Activated CD4-positive, alpha-beta T cell treated with anti-CD3 and anti-CD28 coated beads, Interleukin-2, amount 50 U/mL, for 24 hours (primary cell): ENCODE measurements at places on chromosomes 3 and 15.

- DNase-seq: no peak
Observed at GRCh38 chr15:76289582-76289981, 21.7 kb downstream of the ETFA start.

DNA sequence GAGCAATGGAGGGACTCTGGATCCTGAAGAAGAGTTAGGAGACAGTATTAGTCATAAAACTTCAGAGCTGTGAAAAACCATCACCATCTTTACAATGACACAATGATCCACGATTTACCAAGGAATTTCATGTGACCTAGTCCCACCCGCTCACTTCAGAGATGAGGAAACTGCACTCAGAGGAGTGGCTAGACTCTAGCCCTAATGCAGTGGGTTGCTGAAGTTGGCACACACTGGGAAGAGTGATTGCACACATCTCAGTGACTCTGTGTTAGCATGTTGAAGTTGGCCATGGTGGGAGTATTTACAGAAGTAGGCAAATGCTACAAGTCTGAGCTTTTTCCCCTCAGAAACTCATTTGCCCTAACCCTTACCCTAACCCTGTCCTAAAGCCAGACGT is 35.2 kb upstream of the SPATA12 start:
- no peak for DNase-seq

DNA sequence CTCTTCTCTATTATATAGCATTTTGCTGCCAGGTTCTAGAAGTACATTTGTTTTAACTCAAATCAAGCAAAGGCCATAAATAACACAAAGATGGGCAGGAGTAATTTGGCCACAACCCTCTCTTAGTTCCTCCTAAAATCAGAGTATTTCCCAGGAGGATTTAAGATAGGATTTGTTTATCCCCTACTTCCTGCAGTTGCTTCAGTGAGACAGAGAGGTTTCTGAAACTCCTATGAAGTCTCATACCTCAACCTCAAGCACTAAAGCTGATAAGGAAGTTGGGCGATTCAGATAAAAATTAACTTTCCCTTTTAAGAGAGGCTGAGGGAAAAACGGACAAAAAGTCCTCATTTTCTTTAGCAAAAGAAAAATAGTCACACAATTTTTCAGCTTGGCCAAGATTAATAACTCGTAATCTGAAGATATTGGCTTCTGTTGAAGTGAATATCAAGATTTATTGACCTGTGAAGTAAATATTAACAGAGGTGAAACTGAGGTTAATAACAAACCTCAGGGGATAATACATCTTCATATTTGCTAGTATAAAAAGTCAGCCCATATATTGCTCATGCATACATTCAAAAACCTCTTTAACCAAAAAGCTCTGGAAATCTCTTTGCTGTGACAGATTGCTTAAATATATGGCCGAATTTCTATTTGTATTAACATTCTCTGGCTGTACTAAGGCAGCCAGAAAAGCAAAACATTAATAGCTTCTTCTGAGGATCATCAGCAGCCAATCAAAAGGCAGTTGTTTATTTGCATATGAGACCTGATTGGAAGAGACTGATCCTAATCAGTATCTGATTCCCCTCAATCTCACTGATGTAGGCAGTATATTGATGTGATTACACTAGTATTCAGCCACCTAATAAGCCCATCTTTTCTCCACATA is 90.6 kb upstream of the GADL1 start:
- DNase-seq: no peak

- no peak for DNase-seq
Observed at GRCh38 chr15:87489902-87490665, 766.5 kb downstream of the NTRK3 start.

DNA sequence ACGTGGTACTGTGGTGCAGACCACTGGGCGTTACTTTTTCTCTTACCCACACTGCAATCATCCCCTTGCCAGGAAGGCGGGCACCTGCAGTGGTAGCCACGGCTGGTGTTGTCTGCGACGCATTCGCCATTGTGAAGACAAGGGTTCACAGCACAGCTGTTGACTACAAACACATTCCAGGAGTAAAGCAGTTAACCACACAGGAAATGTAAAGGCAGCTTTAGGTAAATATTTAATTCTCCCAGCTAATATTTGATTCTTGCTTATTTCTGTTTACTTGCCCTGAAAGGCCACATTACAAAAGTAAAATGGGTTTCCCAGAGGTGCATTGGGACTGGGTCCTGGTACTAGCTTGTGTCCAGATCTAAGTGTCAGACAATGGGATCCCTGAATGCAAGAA is 45.4 kb downstream of the HEG1 start:
- no peak for DNase-seq

DNA sequence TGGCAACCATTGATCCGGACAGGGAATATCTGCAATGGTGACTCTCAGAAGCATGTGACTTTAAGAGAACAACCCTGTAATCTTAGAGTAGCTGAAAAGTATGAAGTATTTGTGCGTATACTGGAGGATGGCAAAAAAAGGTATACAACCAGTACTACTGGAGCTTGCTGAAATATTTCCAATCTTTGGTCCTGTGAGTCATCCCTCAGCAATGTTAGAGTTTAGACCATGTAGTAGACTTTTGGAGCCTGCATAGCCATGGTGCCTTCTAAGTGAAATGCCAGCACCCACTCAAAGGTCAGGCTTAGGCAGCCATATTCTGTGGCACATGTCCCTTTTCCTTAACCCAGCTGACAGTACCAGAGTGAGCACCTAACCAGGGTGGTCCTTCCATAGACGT is 429.4 kb downstream of the NTRK3 start:
- no peak for DNase-seq

- DNase-seq: no peak
Observed at GRCh38 chr3:174243171-174243570, 616.0 kb upstream of the NAALADL2 start.

- DNase-seq: no peak
Observed at GRCh38 chr3:192215-192929, 4.2 kb upstream of the CHL1 start.

- no peak for DNase-seq
Observed at GRCh38 chr3:5162102-5162501, 25.4 kb upstream of the EDEM1 start.

GRCh38 chr3:127753898-127754410 is 68.4 kb downstream of the MGLL start:
- no peak for DNase-seq

GRCh38 chr3:55902221-55902900 is 415.3 kb upstream of the WNT5A start:
- DNase-seq: no peak

DNA sequence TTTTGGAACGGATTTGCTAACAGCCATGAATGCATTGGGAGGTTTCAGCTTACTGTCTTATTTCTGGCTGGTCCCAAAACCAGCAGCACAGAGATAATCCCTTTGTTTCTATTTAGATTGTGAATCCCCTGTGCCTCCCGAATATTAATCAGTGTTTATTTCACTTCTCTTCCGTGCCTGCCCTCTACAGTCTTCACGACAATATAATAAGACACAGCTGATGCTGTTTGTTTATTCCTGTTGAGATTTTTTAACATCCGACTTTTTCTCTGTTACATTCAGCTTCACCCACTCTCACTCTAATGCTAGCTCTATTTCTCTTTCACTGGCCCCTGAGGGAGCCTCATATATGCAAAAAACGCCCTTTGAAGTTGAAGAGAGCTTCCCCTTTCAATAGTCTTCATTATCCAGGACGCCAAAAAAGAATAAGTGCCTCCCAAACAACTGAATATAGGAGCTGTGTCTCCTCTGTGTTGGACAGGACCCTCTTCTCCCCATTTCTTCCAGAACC is 995.3 kb downstream of the ROBO2 start:
- no peak for DNase-seq

- no peak for DNase-seq
Observed at GRCh38 chr3:14305324-14305723, 97.1 kb upstream of the SLC6A6 start.

DNA sequence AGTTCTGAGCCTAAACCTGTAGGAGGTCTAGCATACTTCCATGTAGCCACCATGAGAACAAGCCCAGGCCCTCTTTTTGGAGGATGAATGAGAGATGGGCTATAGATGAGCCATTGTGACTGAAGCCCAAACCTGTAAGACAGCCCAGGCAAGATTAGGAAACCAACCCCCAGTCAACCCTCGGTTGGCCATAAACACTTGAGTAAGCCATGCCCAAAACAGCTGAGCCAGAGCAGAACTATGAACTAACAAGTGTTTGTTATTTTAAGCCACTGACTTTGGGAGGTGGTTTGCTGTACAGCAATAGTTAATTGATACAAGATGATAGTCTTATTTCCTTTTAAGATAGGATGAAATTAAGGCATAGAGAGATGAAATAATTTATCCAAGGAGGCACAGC is 12.4 kb upstream of the CPNE4 start:
- no peak for DNase-seq

- no peak for DNase-seq
Observed at GRCh38 chr3:130853581-130853980, 40.3 kb upstream of the ATP2C1 start.

DNA sequence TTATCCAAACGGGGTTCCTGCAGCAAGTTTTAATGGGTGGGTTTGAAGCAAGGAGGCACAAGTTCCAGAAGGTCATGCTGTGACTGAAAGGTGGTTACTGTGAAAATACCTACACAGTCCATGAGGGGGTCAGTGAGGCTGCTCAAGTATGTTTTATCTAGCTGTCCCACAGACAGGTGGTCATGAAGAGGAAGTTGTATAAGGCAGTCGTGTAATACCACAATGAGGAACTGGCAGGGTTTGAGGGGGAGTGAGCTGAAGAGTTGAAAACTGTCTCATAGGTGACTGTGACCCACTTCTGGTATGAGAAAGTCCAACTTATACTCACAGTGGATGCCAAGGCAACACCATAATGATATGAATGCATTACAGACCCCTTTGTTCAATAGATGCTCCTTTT is 856.8 kb downstream of the OTOL1 start:
- DNase-seq: no peak

- DNase-seq: no peak
Observed at GRCh38 chr3:111971533-111972130, 7.2 kb upstream of the ABHD10 start.

- no peak for DNase-seq
Observed at GRCh38 chr3:20185331-20185678, 701 bp downstream of the SGO1 start.

- DNase-seq: no peak
Observed at GRCh38 chr15:31403096-31403495, 76.5 kb downstream of the KLF13 start.

DNA sequence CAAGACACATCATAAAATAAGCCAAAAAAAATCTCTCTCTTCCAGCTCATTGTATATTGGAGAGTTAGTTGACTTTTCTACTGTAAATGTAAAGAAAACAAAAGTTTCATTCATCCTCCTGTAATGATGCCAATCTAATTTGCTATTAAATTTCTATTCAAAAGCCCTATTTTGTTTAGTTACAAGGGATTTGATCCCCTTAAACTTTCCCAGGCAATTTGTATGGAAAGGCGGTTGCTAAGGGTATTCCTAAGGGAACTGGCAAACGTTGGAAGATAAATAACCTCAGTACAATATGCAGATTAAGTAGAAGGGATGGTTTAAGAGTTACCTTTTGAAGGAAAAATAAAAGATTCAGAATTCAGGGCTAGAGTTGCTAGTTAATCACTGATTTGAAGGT is 352.7 kb downstream of the TIGIT start:
- DNase-seq: no peak
